ENCODE measurements at places on chromosomes 5 and 9. TPM values are rescaled to one million over a fixed set of nuclear protein-coding genes. Genes with fewer than 3 reads are reported as not detected.

ANAPC2 gene
- polyA plus RNA-seq = 6.1 TPM

DNA sequence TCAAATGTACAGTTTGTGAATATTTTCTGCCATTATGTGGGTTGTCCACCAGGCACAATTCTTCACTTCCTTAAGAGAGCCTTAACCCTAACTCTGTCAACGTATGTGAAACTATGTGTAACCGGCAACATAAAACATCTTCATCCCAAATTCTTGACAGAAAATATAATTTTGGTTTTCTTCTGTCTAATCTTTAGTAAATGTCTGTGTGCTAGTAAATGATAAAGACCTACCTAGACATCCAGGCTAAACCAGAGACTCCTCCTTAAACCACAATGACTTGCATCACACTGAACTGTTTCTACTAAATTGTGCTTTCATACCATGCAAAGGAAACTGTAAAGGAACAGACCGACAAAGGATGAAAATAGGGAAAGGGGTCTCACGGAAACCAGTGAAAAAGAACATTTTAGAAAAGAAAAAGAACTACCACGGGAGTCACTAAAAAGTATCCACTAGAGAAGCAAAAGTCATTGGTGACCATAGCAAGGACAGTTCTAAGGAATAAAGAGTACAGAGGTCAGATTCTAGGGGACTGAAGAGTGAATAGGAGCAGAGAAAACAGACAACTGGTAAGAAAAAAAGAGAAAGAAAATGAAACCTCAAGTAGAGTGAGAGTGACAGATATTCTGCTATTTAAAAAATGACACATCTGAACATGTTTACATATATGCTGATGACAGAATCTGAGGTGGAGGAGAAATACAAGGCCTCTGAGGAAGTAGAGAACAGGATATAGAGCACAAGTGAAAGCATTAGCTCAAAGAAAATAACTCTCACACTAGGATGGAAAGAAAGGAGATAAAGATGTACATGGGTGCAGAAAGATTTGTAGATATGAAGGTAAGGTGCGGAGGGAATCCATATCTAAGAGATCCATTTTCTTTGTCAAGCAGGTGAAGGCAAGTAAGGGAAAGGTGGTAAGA lies 49.4 kb downstream of the FNIP1 start:
- peaks cover 21% of the 10 kb centered on the region for H3K36me3 ChIP-seq
- no peaks in the 10 kb centered on the region for H3K27me3 ChIP-seq
- H3K27ac ChIP-seq = peak overlapping the region; percentile 60
- DNase-seq = peak; percentile 15
- H3K4me1 ChIP-seq = peaks cover 37% of the 10 kb centered on the region
- H3K4me3 ChIP-seq = peak overlapping the region; percentile 37

- H3K4me3 ChIP-seq = no peak overlapping the region
- peaks cover 2% of the 10 kb centered on the region for H3K4me1 ChIP-seq
- no peak for DNase-seq
- no peak overlapping the region for H3K27ac ChIP-seq
- peaks cover 33% of the 10 kb centered on the region for H3K27me3 ChIP-seq
Observed at GRCh38 chr5:54870271-54870670, 115.1 kb downstream of the ESM1 start.

GRCh38 chr5:65108786-65109743 lies 340.3 kb downstream of the CWC27 start:
- DNase-seq = no peak
- no peaks in the 10 kb centered on the region for H3K36me3 ChIP-seq
- H3K27me3 ChIP-seq = peaks cover 6% of the 10 kb centered on the region
- peaks cover 17% of the 10 kb centered on the region for H3K4me1 ChIP-seq

GRCh38 chr5:143755966-143756365 lies 56.0 kb upstream of the HMHB1 start:
- H3K4me1 ChIP-seq = no peaks in the 10 kb centered on the region
- no peak for DNase-seq
- no peak overlapping the region for H3K4me3 ChIP-seq
- H3K27ac ChIP-seq = no peak overlapping the region
- H3K27me3 ChIP-seq = peaks cover 6% of the 10 kb centered on the region
- no peaks in the 10 kb centered on the region for H3K36me3 ChIP-seq

DNA sequence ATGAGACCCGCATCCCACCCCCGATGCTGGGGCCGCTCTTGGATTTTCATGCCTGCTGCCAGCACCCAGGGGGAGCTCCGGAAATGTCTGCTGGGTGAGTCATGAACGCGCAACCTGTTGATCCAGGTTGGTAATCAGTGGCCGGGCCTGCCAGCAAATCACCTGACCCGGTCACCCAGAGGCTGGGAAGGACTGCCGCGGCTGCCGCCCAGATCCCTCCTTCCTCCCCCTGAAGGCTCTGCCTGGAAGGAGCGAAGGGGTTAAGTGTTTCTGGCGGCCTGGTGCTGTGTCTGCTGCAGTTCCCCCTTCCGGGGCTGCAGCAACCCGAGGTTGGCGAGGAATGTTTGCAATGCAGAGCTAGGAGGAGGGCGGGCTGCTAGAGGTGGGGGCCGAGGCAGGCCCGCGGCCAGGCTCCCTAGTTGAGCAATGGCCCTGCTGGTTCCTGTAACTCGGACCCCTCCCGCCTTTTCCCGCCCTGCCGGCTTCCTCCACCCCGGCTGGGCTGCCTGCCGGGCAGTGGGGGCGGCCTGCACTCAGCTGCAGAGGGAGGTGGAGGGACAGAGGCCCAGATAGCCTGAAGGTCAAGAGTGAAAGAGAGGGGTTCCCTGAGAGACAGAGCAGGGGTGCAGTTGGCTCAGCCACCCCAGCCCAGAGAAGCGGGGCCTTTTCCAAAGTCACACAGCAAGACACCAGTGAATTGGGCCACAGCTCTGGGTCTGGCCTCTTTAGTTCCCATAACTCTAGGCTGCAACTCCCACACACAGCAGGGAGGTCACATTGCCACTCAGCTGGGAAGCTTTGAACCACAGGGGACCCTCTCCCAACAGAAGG lies 156.3 kb upstream of the IER5L start:
- peaks cover 7% of the 10 kb centered on the region for H3K36me3 ChIP-seq
- no peak for DNase-seq
- H3K27ac ChIP-seq = no peak overlapping the region
- peaks cover 32% of the 10 kb centered on the region for H3K4me1 ChIP-seq

DNA sequence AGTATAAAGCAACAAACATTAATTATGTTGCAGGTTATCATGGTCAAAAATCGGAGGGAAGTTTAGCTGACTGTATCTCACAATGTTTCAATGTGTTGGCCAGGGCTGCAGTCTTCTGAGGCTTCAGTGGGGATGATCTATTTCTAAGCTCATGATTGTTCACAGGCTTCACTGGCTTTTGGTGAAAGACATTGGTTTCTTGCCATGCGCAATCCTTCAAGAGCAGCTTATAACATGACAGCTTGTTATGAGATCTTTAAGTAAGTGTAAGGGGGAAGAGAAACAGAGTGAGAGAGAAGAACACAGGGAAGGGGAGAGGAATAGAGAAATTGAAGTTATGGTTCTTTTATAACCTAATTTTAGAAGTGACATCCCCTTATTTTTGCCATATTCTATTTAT lies 385.9 kb upstream of the CHD1 start:
- no peak overlapping the region for H3K27ac ChIP-seq
- no peak overlapping the region for H3K4me3 ChIP-seq
- H3K4me1 ChIP-seq = no peaks in the 10 kb centered on the region

DNA sequence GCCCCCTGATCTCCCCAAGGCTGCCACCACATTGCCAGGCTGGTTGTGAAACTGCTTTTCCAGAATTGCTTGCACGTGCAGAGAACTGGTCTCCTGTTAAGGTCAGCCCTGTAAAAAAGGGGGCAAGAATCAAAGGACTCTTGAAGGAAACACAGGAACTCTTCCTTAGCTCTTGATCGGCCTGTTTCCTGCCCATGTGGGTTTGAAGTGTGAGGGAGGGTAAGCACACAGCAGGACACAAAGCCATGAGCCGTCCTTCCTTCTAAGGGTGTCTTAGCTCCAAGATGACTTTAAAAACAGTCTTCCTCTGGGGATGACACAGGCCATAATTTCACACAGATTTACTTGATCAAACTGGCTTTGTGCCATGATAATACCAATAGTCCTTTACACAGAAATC lies 36.1 kb downstream of the TEK start:
- DNase-seq = no peak
- peaks cover 7% of the 10 kb centered on the region for H3K27me3 ChIP-seq
- H3K4me3 ChIP-seq = no peak overlapping the region
- no peaks in the 10 kb centered on the region for H3K4me1 ChIP-seq
- no peaks in the 10 kb centered on the region for H3K36me3 ChIP-seq

KLHL3 gene
- polyA plus RNA-seq = 0.09 TPM

DNA sequence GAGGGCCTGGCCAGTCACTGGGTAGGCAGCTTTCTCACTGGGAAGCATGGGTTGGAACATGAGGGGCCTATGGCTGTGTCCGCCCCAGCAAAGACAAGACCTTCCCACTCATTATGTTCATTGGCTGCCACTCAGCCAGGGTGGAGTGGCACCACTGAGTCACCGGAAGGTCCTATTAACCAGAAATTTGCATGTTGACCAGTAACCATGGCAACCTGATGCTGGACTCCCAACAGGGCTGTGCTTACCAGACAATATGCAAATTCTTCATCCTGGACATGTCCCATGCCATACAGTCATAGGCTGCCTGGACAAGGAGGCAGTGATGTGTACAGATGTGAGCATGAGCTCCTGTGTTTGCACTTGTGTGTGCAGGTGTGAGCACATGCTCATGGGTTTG lies 66.7 kb downstream of the PSD2 start:
- no peak overlapping the region for H3K4me3 ChIP-seq
- H3K27ac ChIP-seq = no peak overlapping the region
- no peak for DNase-seq
- H3K27me3 ChIP-seq = peaks cover 23% of the 10 kb centered on the region

MYMK gene
- not detected for polyA plus RNA-seq

DNA sequence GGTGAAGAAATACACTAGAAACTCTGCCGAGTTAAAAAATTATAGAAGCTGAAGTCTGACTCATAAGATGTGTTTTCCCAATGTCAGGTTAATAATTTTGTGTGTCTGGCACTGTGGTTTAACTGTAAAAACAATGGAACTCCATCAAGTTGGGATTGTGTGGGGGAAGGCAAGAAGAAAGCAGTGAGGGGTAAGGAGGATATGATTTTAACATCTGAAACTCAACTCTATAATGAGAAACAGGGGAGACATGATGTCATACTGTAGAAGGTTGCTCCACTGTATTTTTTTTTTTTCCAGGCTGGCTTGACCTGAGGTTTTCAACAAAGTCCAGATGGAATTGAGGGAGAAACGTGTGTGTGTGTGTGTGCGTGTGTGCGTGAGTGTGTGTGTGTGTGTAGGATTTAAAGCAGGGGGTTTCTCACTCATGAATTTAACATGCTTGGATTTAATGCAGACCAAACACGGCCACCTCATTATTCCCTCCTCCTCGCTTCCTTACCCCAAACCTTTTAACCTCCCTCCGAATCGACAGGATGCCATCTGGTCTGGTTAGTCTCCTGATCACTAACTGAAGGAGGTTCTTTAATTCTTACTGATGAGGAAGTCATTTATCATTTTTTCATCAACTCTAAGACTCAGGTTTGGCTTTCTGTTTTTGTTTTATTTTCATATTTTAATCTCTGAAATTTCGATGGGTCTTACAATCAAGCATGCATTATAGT lies 140.2 kb upstream of the LPAR1 start:
- no peak for DNase-seq
- H3K27me3 ChIP-seq = peaks cover 9% of the 10 kb centered on the region
- no peak overlapping the region for H3K27ac ChIP-seq
- no peaks in the 10 kb centered on the region for H3K36me3 ChIP-seq

All from naive B cell (primary cell).